ENCODE measurements at places on chromosomes 4 and X. TPM values are rescaled to one million over a fixed set of nuclear protein-coding genes. Genes with fewer than 3 reads are reported as not detected.

Gene CEP44
- total RNA-seq: 16.9 TPM

GRCh38 chr4:154497889-154498288, 6.3 kb upstream of the DCHS2 start:
- DNase-seq: no peak

DNA sequence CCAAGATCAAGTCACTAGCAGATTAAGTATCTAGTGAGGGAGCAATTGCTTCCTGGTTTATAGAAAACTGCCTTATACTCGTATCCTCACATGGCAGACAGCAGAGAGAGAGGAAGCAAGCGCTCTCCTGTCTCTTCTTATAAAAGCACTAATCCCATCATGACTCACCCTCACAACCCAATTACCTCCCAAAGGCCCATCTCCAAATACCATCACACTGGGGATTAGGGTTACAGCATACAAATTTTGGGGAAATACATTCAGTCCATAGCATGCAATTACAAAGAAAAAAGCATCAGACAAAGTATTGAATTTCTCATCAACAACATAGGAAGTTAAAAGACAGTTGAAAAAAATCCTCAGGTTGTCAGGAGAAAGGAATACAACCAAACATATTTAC, 292.6 kb downstream of the IQCM start:
- DNase-seq: no peak

Gene ALB
- total RNA-seq: not detected

DNA sequence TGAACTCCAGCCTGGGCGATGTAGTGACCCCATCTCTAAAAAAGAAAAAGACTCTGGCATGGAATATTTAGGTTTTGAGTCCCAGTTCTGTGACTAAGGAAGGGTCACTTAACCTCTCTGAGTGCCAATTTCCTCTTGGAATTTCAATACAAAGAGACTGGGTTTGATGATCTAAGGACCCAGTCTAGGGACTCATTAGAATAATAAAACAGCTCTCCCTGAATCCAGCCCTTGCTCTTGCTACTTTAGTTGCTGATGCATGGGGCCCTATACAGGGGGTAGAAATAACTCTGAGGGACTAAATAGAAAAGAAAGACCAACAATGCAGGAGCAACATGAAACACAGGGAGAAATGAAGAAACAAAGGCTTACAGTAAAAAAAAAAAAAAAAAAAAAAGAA, 12.6 kb downstream of the C4orf54 start:
- DNase-seq: no peak

Gene HSFX1
- total RNA-seq: not detected

- DNase-seq: no peak
Measured at GRCh38 chr4:53205970-53206369, 159.9 kb downstream of the SCFD2 start.

GRCh38 chrX:52995135-52995986, 37.0 kb upstream of the FAM156A start:
- DNase-seq: peak; percentile 94

DNA sequence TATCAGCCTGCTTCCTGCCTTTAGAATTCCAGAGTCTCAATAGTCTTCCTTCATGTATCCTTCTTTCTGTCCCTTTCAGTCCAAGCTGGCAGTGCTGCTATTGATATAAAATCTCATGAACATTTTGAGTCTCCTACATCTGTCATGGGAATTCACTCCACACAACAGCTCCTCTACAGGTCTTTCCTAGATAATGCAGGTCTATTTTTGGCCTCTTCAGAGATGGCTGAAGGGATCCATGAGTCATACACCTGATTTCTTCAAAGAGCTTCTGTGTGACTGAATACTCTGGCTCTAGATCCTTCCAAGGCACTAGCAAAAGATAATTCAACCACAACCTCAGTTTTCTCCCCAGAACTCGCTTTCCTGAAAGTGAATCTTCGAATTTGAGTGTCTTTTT, 115.4 kb downstream of the STPG2 start:
- DNase-seq: peak; percentile 80

Gene SLC4A4
- not detected for total RNA-seq

Gene PDZD4
- total RNA-seq: 0.29 TPM

DNA sequence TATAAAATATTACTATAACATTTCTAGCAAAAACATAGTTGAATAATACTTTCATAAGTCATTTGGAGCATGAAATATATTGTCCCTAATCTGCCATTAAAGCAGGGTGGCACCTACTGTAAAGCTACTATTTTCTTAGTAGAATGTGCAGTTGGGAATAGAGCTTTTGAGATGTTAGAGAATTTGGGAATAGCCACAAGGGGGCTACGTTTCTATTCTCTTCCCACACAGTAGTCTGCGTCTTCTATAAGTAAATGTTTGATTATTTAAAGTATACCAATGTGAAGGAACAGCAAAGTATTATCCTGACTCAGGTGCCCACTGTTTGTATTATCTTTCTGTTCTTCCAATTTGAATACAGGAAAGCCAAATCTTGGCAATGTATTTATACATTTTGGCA, 323.2 kb upstream of the GIMD1 start:
- DNase-seq: peak; percentile 9

Gene PABPC4L
- total RNA-seq: 0.25 TPM

GRCh38 chr4:78749972-78750727, 26.0 kb upstream of the BMP2K start:
- no peak for DNase-seq

Gene AADAT
- 6.9 TPM for total RNA-seq

DNA sequence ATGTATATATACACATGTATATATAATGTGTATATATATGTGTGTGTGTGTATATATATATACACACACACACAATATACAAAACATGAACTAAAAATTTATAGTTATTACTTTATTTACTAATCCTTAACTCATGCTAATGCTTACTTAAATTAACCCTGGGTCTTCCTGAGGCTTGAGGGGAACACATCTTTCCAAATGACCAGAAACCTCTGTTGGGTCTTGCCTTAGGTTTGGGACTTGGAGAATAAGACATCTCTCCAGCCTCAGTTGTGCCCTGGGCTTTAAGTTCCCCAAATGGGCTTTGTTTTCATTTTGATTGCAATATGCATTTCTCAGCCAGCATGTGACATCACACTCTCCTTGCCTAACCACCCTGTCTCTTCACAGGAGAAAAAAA, 7.7 kb downstream of the GEMIN8 start:
- DNase-seq: no peak
